ENCODE measurements at places on chromosomes 16 and 17.
A peak's percentile ranks its signal among the peaks of the same experiment; 100 is the strongest.

DNA sequence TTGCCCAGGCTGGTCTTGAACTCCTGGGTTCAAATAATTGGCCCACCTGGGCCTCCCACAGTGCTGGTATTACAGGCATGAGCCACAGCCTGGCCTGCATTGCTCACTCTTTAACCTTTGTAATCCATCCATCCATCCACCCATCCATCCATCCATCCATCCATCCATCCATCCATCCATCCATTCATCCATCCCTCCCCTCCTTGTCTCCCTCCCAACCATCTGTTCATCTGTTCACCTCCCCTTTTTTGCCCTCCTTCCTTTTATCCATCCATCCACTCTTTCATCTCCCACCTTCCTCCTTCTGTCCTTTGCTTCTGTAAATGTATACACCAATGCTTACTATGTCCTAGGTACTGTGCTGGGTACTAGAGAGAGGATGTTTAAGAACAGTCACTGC lies 65.5 kb downstream of the CDK5R1 start:
- no peak for DNase-seq

GRCh38 chr17:74524653-74525464 lies 6.4 kb downstream of the CD300LB start:
- no peak for DNase-seq

DNA sequence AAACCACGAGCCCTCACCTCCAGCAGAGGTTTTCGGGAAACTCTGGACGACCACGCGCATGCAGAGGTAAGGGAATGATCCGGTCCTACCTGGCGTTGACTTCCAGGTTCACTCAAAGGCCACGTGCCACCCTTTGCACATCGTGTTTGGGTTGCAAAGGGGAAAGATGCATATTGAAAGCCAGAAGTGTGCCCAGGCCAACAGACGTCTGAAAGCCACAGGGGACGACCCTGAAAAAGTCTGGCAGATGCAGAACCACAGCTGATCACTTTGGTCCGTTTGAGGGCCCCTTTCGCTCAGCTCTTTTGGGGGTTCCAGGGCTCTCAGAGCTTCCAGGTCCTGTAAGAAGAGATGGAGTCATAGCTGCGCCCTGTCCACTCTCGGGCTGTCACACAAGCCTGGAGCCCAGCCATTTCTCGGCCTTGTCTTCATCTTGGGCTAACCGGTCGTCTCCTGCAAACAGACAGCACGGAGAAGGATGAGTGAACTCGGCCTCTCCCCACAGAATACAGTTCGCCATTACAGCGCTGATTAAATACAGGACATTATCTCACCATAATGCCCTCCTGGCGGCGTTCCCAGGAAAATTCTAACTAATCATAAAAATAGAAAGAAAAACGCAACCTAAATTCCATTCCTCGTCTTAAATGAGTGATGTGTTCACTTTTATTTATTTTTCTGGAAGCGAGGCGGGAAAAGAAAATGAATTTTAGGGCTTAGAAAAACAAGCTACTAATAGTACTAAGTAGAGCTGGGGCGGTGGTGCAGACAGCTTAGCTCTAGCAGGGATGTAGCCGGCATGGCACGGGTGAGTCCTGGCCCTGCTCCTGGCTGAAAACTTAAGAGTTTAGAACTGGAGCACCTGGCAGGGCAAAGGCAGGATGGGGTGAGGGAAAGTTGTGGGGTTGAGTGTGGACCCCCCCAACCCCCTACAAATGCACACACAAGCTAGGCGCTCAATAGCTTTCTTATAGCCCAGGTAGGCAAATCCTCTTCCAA lies 45.5 kb upstream of the ZFHX3 start:
- no peak for DNase-seq

- DNase-seq, result no peak
These were observed 45.8 kb downstream of the TEX2 start for GRCh38 chr17:64217249-64217691.

- no peak for DNase-seq
These were observed 833.6 kb upstream of the SOX9 start for GRCh38 chr17:71287071-71287823.

GRCh38 chr16:87202346-87202745 lies 114.8 kb downstream of the C16orf95 start:
- no peak for DNase-seq

DNA sequence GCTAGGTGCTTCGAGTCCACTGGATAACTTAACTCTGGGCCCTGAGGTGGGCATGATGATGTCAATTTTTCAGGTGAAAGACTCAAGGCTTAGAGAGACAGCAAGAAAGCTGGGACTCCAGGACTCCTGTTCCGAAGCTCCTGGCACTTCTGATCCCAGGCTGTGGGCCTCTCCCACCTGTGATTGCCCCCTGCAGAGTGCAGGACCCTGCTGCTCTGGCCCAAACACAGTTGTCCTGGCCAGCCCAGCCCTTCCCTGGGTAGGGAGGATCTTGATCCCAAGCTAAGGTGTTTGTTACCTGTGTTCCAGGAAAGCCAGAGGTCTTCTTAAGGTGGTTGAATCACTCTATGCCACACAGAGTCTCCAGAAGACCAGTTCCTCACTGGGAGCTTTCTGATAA lies 3.1 kb downstream of the CHST5 start:
- DNase-seq, result no peak

- no peak for DNase-seq
These were observed 34.0 kb upstream of the PIRT start for GRCh38 chr17:10871914-10872313.

DNA sequence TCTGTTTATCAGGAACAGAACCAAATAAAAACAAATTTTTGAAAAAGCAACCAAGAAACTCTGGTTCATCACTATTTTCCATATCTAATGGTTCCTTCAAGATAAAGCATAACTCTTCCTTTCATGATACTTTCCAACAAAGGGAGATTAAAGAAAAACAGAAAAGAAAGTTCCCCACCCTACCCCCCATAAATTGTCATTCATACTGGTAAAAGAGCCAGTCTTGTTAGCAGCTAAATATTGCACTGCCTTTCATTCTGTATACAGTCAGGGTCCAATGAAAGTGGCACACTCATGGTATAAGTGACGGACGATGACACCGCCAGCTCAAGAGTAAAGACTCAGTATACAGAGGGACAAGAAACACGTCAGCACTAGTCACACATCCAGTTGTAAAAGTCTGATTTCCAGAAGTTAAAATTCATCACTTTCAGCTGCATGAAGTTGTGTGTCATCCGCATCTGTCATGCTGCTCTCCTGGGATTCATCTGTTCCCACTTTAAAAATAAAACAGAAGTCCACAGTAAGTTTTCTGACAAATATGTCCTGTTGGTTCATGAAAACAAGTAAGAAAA lies 68.5 kb downstream of the CDC27 start:
- no peak for DNase-seq

DNA sequence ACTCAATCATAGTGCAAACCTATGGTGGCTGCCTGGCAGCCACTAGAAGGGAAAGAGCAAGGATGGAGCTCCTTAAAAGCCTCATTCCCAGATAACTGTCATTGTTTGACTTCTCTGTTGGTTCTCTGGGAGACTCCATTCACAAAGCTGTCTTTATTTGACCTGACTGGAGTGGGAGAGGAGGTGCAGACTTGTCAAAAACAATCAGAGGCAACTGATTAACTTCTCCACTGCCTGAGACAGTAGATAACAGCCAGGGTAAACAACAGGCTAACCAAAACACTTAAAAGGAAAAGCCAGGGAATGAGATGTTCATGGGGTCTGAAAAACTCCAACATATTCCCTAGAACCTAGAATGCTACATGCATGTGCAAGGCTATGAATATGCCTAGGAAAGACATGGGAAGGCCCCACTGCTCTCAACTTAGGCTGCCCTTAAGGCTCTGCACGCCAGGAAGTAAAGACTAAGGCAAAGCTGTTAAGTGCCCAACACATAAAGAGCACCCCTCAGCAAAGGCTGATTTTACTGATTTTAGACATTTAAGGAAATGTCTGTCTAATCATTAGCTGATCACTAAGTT lies 82.0 kb downstream of the TTC19 start:
- no peak for DNase-seq

- no peak for DNase-seq
These were observed 58.9 kb downstream of the TMC6 start for GRCh38 chr17:78069695-78070094.

DNA sequence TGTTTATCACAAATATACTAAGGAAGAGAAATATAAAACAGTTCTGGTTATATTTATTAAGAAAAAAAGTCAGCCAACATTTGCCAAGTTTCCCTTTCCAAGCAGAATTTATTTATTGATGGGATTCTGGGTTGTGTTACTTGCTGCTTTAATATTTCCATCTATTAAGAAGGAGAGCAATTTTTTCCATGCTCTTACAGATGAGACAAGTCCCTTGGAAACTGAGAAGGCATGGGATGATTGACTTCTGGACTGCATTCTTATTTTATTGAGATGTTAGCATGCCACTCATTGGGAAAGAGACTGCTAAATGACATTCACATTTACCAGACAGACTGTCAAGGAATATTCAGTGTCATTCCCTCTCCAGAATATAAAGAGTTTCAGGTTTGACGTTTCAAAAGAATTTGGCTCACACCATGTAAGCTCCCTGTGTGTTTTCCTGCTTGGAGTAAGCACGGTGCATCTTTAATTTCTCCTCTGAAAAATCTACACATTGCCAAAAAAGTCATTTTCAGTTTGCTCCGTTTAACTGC lies 1565.2 kb upstream of the GOT2 start:
- no peak for DNase-seq

GRCh38 chr17:4891411-4892410 lies 7.6 kb upstream of the C17orf107 start:
- DNase-seq, result no peak

- DNase-seq, result no peak
These were observed 450.4 kb downstream of the MAF start for GRCh38 chr16:79150151-79150550.

- no peak for DNase-seq
These were observed 33.1 kb upstream of the DDX52 start for GRCh38 chr17:37676115-37676925.

GRCh38 chr17:56771975-56772374 lies 61.7 kb downstream of the C17orf67 start:
- DNase-seq, result no peak

DNA sequence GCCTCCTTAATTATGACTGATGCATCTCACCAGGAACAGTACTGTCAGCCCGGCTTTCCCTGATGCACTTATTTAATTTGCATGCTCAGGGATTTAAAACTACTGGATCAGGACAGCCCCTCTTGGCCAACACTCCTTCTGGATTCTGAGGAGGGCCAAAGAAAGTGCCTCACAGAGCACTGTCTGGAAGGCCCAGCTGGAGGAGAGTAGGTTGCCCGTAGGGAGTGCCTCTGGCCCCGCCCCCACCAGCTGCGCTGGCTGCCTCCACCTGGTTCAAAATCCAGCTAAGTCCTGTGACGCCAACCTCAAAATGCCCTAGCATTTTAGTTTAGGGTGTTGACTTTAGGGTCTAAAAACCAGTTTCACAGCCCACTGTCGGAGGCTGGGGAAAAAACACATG lies 49.4 kb upstream of the SREBF1 start:
- DNase-seq, result no peak

DNA sequence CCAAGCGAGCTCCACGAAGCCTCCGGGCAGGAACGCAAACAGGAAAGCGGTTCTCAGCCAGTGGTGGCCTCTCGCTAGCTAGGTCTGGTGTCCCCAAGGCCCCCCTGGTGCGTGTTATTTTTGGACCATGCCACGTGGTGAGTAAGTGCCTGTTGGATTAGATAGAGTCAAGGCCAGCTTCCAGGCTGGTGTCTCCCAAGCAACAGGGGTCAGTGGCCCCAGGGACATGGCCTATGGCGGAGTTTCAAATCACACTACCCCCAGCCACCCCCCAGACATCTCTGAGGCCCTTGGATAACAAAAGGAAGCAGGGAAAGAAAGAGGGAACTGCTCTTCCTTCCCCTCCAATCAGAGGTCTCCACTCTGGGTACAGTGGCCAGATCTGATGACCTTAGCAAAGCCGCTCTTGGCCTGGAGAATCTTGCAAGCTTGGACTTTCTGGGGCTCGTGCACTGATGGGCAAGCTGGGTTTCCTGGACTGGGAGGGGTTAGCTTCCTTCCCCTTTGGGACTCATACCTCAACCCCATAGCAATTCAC lies 58.2 kb downstream of the MAF start:
- DNase-seq, result no peak

DNA sequence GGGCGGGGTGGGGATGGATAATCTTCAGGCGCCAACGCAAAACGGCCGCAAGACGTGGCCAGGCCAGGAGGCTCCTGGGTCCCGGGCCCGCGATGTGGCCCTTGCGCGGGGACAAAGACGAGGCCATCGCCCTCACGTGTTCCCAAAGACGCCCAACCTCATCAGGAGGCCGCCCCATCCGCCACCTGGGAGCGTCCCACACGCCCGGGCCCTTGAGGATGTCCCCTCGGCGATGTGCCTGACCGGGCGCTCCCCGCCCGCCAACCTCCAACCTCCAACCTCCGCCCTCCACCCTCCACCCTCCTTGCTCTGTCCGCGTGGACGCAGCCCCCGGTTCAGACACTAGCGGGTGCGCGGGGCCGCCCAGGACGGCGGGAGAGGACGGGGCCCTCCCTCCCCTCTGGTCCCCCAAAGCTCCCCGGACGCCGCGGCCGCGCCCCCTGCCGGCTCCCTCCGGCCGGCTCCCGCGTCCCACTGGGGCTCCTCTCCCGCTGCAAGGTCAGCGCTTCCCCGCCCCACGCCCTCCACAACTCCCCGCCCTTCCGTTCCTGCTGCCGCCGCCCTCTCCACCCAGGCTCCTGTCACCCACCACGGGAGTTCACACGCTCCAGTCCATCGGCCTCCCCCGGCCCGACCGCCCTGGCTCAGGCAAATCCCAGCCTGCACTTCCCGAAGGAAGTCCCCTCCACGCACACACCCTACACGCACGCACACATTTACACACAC lies 250.8 kb upstream of the RPL38 start:
- DNase-seq, result peak; percentile 15

DNA sequence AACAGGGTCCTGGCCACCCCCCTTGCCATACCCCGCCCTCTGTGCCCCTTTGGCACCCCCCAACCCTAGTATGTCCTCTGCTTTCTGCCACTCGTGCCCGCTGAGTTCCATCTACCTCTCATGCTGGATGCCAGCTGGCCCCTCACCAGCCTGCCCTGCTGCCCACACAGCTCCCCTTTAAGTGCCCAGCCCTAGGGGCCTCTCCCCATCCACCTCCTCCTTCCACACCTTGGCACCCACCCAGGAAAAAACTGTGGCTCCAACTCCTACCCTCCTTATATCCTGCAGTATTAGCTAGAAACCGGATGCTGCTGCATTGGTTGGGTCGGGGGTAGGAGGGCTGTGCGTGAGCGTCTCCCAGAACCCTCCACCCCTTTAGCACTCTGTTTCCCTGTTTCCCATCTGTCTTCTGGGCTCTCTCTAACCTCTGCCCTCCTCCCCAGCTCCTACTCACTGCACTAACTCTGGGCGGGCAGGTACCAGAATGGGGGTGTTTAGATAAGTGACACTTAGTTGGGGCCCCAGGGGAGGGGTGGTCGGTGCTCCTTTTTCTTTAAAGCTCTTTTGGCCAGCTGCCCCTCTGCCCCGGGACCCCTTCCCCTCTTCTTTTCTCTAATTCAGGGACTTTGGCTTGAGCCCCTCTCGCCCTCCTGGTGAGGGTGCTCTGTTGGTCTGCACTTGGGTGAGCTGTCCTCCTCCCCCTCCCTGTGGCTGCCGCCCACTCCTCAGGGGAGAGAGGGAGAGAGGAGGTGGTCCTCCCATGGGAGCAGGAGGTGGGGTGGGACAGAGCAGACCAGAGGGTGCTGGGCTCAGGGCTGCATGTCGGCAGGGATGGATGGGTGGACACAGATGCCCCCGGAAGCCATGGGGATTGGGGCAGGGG lies 9.9 kb downstream of the NR1D1 start:
- no peak for DNase-seq

All from stimulated activated CD4-positive, alpha-beta T cell treated with anti-CD3 and anti-CD28 coated beads, Interleukin-1b, Interleukin-23, amount 100 ng/mL, for 4 hours (primary cell).